ENCODE measurements at places on chromosomes 6 and 20. TPM values are rescaled to one million over a fixed set of nuclear protein-coding genes. Genes with fewer than 3 reads are reported as not detected.

DNA sequence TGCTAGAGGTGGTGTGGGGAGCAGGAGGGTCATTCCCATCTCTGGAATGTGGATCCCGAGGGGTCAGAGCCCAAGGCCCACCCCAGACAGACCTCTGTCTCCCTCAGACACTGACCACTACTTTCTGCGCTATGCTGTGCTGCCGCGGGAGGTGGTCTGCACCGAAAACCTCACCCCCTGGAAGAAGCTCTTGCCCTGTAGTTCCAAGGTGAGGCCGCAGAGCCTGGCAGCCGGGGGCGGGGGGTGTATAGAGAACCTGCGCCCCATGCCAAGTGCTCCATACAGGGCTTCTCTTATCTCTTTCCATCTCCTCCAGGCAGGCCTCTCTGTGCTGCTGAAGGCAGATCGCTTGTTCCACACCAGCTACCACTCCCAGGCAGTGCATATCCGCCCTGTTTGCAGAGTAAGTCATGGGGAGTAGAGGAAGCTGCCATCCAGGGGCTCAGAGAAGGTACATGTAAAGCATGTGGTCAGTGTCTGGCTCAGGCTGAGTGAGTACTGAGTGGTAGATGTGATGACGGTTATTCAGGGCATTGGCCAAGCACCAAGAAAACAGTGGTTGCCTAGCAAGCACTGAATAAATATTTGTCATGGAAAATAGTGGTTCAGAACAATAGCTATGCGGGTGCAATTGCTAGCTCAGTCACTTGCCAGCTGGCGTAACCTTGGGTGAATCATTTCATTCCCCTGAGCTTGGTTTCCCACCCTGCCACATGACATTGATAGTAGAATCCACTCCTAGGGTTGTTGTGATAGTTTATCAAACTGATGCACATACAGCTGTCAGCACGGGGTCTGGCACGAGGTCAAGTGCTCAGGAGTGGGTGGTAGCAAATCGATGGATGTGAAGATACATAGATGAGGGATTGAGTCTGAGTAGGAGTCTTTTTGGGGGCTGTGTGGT, 3.5 kb downstream of the PIGT start:
- no peak for DNase-seq

DNA sequence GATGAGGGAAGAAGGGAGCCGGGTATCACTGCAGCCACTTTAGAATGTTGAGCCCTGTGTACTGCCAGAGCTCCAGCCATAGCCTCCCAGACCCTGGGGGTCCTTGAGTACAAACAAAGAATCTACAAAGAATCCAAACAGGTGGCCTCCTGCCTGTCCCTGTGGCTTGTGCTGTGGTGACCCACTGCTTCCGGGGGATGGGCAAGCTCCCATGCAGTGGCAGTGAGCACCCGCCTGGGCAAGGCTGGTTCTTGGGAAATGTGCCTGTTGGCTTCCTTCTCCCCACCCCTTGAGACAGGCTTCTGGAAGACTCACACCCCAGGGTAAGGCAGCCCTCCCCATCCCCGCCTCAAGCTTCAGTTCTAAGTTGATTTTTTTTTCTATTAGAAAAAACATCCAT, 13.9 kb downstream of the SIRPA start:
- DNase-seq = no peak

- no peak for DNase-seq
These were observed 108.4 kb downstream of the ARID1B start for GRCh38 chr6:156885562-156885961.

DNA sequence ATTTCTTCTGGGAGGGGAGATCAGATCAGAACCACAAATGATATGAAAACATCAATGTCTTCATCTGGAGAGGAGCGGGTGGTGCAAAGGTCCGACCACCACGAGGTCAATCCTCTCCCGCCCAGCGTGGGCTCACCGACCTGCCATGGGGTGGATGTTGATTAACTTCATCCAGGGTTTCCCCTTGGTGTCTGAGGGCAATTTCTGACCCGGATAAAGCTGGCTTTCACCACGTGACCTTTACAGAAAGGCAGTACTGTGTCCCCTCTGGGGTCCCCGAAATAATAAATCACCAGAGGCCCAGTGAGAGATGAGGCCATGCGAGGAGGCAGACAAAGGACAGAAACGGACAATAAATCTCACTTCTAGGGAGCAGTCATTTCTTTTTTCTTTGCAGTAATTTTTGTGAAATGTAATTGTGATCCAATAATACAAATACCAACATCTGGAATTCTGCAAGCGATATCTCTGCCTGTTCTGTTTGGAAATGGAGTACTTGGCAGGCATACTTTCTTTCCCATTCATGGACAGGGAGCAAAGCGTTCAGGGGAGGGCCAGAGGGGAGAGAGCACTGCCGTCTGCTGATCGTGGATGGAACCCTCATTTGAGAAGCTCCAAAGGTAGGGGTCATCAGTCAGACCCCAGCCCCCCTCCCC, 55.1 kb upstream of the APCDD1L start:
- no peak for DNase-seq

UST gene
- 39.5 TPM for total RNA-seq

RHAG gene
- total RNA-seq = 0.41 TPM

CTCFL gene
- not detected for total RNA-seq

SH3BGRL2 gene
- total RNA-seq = 23.6 TPM
